Neural crest cell (in vitro differentiated cells): ENCODE measurements at places on chromosomes 2 and 18. TPM values are rescaled to one million over a fixed set of nuclear protein-coding genes. Genes with fewer than 3 reads are reported as not detected.

- no peak for DNase-seq
- H3K27ac ChIP-seq, result no peak overlapping the region
- H3K4me3 ChIP-seq, result no peak overlapping the region
Observed at GRCh38 chr2:132949108-132949507, 279.1 kb upstream of the LYPD1 start.

Gene CNGA3
- 0.72 and 0.84 TPM in 2 replicates for total RNA-seq

DNA sequence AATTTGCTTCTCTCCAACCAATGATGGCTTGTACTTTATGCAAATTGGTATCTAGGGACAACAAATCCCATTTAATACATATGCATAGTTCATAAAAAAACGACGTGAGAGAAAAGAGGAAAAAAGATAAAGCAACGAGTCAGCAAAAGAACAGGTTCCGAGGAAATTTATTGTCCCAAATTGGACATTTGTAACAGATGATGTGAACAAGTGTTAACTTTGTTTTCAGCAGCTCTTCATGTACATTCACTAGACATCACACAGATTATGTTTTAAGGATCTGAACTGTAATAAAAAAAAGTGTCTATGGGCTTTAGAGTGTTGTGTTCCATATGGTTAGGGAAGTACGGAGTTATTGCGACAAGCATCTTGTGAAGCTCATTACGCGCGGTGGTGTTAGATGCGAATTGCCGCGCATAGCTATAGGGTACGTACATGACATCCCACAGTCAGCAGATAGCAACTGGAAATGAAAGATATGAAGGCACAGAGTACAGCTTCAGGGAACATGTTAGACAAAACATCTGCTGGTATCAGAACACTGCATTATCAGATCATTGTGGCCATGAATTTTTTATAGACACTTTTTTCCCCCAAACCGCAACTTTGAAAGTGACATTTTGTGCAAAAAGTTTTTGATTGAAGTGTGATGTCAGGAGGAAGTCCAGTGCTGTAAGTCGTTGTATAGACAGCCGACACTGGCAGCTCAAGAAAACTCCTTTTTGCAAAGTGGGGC, 1073.1 kb upstream of the FANCL start:
- DNase-seq, result no peak
- H3K27me3 ChIP-seq, result no peaks in the 10 kb centered on the region
- H3K4me1 ChIP-seq, result no peaks in the 10 kb centered on the region
- H3K27ac ChIP-seq, result no peak overlapping the region
- no peak overlapping the region for H3K4me3 ChIP-seq

DNA sequence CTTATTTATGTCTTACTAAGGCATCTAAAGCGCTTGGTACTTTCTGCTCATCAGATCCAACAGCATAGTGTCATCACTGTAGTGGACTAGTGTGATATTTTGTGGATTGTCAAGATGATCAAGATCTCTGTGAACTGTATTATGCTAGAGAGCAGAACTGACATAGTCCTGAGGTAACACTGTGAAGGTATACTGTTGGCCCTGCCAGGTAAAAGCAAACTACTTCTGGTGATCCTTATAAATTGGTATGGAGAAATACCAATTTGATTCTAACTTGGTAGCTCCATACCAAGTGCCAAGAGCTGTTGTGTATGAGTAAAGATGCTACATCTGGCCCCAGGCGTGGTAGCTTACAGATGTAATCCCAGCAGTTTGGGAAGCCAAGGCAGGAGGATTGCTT, 15.9 kb downstream of the SFTPB start:
- DNase-seq, result no peak
- H3K4me1 ChIP-seq, result no peaks in the 10 kb centered on the region
- no peak overlapping the region for H3K27ac ChIP-seq
- H3K4me3 ChIP-seq, result no peak overlapping the region
- H3K36me3 ChIP-seq, result peaks cover 19% of the 10 kb centered on the region

Gene NTSR2
- not detected in 2 replicates for total RNA-seq

- no peaks in the 10 kb centered on the region for H3K36me3 ChIP-seq
- H3K27ac ChIP-seq, result no peak overlapping the region
- no peaks in the 10 kb centered on the region for H3K27me3 ChIP-seq
- no peak for DNase-seq
- no peak overlapping the region for H3K4me3 ChIP-seq
- H3K4me1 ChIP-seq, result no peaks in the 10 kb centered on the region
Observed at GRCh38 chr2:240481720-240482119, 46.3 kb downstream of the GPC1 start.

DNA sequence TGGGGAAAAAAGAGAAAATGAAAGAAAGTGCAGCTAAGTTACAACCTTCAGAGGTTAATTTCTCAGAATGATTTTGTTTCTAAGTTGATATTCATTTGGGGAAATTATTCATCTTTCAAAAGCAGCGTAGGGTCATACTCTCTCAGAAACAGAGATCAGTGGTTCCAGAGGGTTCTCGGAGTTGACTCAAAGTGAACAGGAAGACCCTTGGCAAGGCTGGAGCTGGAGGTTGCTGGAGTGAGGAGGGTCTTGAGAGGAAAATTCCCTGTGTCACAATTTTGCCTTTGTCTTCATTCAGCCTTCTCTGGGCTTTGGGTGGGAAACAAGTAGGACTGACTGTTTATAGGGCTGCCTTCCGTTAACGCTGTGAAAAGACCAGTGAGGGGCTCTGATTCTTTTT, 168.2 kb downstream of the ICOS start:
- no peaks in the 10 kb centered on the region for H3K36me3 ChIP-seq
- no peak for DNase-seq
- H3K27me3 ChIP-seq, result no peaks in the 10 kb centered on the region

DNA sequence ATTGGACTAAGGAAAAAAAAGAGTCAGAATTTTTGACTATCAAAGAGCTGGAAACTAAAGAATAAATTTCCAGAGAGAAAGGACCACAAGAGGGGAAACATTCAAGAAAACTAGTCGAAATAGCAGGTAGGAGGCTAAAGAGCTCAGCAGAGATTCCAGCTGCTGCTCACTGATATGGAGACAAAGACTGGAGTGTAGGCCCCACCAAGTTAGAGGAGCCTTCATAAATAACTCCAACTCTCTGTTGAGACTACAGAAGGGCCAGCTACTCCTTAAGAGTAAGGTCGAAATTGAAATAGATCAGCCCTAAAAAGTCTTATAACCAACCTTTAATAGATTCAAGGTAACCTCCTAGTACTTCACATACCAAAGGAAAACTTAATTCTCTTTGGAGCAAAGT, 31.1 kb downstream of the SS18 start:
- no peak for DNase-seq
- H3K36me3 ChIP-seq, result peaks cover 20% of the 10 kb centered on the region
- H3K4me1 ChIP-seq, result peaks cover 33% of the 10 kb centered on the region
- no peaks in the 10 kb centered on the region for H3K27me3 ChIP-seq
- H3K27ac ChIP-seq, result no peak overlapping the region

DNA sequence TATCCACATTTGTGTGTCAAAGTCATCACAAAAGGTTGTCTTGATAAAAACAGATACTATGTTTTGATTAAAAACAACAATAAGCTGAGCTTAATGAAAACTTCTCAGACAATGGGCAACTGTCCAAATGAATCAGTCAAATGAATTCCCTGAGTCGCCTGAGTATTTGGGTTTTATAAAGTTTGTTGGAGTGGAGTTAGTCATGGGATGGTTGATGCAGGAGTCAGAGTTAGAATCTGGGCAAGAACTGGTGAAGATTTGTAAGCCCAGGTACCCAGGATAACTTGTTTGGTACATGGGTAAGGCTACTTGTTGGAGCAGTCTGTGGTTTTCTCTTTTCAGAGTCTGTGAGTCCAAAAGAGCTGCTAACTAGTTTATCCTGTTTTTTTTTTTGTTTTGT, 34.4 kb upstream of the RAPGEF4 start:
- DNase-seq, result no peak
- no peaks in the 10 kb centered on the region for H3K4me1 ChIP-seq
- no peak overlapping the region for H3K4me3 ChIP-seq
- H3K27ac ChIP-seq, result no peak overlapping the region
- peaks cover 3% of the 10 kb centered on the region for H3K36me3 ChIP-seq

DNA sequence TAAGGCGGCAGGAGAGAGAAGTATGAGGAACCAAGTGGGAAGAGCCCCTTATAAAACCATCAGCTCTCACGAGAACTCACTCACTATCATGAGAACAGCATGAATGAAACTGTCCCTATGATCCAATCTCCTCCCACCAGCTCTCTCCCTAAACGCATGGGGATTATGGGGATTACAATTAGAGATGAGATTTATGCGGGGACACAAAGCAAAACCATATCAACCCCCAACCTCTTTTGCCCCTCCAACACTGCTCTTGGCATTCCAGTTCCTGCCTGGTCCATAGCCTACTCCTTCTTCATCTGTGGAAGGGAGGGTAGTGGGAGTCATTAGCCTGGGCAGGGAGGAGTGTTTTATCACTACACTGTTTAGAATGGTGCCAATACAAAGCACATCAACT, 1.4 kb upstream of the EHD3 start:
- no peak for DNase-seq
- no peaks in the 10 kb centered on the region for H3K36me3 ChIP-seq
- H3K27ac ChIP-seq, result no peak overlapping the region
- no peak overlapping the region for H3K4me3 ChIP-seq
